ENCODE measurements at places on chromosomes 5 and 9.

DNA sequence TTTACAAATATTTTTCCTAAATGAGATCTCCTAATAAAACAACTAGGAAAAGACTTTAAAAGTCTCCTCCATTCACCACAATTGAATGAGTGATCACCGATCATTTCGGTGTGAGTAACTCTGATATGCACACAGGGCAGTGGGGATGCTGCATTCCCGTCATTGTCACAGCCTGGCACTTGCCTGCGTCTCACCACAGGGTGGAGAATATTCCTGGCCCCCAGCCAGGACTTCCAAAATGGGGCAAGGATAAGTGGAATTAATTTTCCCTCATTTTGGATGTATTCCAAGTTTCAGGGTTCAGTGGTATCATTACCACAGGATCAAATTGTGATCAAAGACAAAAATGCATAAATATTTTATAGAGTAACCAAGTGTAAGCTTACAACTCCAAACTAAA, 107.1 kb downstream of the CTNND2 start:
- DNase-seq: no peak

- no peak for DNase-seq
Observed at GRCh38 chr5:166883016-166883415, 1408.4 kb upstream of the WWC1 start.

DNA sequence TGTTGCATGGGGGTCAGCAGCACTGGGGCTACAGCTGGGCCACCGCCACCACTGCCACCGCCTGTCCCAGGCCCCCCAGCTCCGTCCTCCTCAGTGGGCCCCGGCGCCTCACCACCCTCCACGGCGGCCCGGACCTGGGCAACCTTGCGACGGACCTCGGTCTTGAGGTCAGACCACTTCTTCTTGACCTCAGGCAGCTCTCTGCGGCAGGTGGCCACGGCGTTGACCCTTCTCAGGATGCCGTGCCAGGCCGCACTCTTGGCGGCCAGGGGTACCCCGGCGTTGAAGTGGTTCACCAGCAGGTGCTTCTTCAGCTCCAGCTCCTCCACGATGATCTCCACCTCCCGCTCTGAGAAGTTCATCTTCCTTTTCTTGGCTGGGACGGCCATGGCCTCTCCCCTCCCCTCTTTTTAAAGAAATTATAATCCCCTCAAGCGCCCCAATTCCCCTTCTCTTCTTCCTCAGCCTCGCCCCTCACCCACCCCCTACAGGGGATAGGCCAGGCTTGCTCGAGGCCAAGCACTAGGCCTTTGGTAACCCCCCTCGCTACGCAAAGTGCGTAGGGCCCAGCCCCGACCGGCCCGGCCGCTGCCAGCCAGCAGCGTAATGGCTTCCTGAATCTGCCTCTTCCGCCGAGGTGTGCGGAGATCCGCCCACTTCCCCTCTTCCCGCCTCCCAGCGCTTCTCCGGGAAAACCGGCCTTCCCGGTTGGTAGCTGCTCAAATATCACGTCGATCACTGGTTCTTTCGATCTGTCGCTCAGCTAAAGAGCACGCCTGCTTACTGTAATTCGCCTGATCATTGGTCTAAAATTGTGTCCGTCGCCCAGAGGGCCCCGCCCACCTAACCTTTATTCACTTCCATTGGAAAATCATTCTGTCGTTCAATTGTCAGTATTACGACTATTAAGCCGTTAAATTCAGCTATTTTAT, at the start of gene NAIF1:
NAIF1 (minus strand) TSS at position 608 of the 932 bp plus-strand sequence; CDS start at position 389, 219 bp downstream.
- peak; percentile 98 for DNase-seq

DNA sequence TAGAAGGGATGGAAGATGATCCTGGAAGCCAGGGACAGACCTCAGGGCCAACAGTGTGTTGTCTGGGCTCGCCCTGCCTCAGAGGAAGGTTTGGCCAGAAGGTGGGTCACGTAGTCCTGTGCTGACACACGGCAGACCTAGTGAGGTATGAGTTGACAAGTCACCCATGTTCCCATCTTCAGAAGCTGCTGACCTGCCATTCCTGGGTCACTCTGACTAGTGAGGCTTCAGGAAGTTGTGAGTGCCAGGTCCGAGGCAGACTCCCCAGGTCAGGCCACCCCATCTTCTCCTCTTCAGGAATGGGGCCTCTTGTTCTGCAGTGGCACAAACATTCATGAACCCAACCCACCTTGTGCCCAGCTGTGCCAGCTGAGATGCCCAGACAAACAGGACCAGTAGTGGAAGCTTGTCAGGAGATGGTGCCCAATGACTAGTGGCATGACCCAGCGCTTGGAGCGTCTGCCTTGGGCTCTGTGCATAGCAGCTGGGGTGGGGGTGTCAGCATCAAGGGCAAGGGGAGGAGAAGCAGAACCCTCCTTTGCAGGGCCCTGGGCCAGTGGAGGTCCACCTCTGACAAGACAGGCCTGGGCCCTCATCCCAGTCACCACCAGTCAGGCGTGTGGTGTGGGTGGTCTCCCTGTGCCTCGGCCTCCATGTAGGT, 16.8 kb upstream of the ANGPTL2 start:
- peak; percentile 34 for DNase-seq

DNA sequence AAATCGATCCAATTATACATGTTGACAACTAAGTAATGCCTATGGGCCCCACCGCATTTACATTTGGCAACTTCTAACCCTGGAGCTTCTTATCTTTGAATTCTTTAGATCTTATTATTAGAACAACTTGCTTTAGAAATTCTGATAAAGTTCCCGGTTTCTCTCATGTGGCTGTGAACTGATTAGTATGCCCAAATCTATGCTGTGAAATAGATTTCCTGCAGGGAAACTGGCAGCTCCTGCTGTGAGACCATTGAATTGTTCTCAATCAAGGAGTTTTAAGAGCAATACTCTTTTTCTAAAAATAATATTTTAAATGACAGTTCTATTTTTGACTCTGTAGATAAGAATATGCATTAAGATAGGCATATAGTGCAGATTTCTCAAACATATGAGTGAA, 177.5 kb downstream of the GABRB2 start:
- no peak for DNase-seq

Data from activated CD8-positive, alpha-beta memory T cell treated with anti-CD3 and anti-CD28 coated beads, Interleukin-2, amount 10 ng/mL, durations not matched to agents 7 days and 5 days (primary cell).